K562 (cell line): ENCODE measurements at places on chromosomes 6 and 20. TPM values are rescaled to one million over a fixed set of nuclear protein-coding genes. Genes with fewer than 3 reads are reported as not detected.

The VEGFA gene
- total RNA-seq, result 131 and 159 TPM in 2 replicates

The NOX3 gene
- total RNA-seq, result not detected in 2 replicates

The LINC00237 gene
- not detected in 2 replicates for total RNA-seq

The TOX2 gene
- not detected in 2 replicates for total RNA-seq

DNA sequence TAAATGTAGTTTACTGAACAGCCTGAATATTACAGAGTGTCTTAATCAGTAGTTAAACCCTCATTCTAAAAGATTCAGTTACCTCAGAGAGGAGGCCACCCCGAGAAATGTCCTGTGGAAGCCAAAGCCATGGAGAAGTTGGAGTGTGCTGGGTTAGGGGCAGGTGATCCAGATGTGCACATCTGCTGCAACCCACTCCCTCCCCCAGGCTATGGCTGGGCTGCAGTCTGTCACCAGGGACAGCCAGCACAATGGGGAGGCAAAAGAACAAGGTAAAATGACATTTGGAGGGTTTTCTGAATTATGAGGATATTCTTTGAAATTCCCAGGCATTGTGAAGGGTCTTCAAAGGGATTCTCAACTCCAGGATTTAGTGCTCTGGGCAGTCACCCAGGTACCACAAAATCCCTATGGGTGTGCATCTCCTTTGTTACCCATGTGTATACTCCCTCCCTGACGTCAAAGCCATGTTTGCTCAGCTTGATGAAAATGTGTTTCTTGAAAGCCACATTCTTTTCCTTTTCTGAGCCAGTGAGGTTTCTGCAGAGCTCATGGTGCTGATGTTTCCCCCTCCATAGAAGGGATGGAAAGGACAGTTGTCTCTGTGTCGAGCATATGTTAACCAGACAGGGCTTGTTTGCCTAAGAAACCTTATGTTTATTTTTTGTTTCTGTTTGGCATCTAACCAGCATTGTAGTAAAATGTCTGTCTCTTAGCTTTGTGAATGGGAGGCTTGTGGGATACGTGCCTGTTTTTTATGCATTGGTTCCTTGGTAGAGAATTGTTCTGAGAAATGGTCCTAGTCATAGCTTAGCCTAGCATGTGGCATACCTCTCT lies 212.3 kb upstream of the TBX18 start:
- DNase-seq, result no peak

DNA sequence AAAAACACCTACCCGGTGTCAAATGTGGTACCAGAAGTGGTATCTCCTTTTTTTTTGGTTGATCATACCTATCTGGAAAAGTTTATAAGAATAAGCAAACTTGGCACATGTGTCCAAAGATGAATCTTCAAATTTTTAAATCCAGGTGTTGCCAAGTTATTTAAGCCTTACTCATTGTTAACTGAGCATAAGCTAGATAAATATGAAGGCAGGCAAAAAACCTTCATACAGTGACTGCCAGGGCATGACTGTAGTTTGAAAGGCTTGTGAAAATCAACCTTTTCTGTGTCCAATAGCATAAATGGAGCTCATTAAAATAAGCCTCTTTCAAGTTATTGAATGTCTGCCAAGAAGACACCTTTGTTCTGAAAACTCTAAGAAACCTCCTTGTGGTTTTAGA lies 699.2 kb downstream of the DOK5 start:
- no peak for DNase-seq

DNA sequence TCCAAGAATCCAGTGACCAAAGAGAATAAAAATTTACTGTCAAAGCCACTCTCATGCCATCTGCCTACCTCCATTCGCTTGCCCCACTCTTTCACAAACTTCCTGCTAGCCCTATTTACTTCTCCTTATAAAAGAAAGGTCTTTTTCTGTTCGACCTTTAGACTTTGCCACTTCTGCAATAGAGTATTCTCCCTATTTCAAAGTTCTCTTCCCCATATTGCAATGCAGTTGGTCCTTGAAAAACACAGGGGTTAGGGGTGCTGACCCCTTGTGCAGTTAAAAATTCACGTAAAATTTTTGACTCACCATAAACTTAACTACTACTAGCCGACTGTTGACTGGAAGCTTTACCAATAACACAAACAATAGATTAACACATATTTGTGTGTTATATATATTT lies 15.0 kb downstream of the CCN2 start:
- no peak for DNase-seq

GRCh38 chr6:87146363-87146762 lies 9.0 kb upstream of the ZNF292 start:
- no peak for DNase-seq

DNA sequence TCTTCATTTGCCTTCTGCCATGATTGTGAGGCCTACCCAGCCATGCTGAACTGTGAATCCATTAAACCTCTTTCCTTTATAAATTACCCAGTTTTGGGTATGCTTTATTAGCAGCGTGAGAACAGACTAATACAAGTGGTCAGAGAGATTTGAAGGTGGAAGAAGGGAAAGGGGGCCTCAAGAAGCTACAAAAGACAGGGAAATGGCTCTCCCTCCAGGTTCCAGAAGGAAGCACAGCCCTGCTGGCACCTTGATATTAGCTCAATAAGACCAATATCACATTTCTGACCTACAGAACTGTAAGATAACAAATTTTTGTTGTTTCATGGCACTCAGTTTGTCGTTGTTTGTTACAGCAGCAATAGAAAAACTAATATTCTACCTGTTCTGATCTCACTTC lies 536.5 kb upstream of the MARCKS start:
- DNase-seq, result no peak

GRCh38 chr6:16196984-16197546 lies 41.3 kb upstream of the GMPR start:
- DNase-seq, result no peak

- no peak for DNase-seq
These were observed 270.3 kb downstream of the LAMA2 start for GRCh38 chr6:129153257-129153656.

DNA sequence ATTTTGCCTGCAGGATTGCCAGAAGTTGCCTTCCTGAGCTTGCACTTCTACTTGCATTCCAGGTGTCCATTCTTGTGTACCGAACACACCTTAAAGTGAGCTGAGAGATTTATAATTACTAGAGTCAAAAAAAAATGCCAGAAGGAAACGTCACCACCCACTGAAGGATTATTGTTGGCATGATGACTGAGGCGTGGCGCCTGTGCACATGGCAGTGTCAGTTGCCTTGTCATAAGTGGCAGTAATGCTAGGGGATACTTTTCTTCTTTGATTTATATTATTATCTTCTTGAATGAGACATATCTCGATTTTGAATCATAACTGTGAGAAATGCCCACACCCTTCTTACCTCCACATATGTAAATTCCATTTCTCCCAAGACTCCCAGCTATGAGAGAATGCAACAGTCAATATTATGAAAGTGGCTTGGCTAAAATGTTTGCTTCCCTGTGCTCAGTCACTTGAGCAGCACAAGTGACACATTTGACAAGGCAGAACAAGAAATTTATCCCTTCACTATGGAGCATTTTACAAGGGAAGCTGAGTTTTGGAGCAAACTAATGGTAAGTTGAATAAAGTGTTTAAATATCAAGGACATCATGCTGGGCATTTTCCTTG lies 149.5 kb upstream of the SASH1 start:
- DNase-seq, result no peak

DNA sequence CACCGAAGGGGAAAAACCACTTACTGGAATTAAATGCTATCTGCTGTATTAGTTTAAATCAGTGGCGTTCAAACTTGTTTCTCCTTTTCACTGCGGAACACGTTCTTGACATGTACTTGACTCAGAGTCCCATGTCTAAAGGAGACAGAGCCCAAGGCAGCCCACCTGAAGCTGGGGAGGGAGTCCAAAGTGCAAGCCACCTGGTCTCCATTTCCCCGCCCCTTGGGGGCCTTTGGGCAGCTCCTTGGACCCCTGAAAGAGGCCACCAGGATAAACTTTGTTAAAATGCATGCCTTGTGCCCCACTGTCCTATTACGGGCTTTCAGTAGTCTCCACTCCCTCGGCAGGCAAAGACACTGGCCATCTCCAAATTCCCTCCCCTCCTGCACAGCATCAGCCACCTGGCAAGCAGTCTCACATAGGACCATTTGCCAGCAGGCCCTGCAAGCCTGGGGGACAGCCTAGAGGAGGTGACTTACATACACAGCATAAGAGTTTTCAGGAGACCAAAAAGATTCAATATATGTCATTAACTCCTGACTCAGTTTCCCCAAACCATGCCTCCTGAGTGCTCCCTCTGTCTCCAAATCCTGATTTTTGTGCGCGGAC lies 6.7 kb downstream of the PCK1 start:
- DNase-seq, result no peak

DNA sequence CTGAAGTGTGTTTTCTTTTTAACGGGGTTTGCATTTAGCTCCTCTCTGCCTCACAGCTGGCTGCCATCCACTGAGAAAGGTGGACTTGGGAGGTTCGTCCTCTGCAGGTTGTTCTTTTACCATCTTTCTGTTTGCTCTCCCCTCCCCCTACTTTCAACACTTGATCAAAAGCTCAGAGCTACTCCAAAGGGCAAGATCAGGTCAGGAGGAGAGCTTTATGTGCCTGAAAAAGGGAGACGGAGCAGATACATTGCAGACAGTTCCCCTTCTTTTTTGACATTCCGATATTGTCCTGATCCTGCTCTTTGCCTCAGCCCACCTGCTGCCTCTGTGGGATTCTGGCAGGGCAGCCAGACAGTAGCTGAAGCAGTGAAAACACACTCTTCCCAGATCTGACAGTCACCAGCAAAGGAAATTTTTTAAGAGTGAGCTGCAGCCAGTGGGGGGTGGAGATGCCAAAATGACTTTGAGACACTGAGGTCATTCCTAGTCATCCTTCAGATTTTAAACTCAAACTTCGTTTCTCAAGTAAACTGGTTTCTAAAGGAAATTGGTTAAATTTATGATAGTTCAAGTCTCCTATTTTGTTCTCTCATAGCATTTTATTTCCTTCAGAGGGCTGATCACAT lies 26.5 kb downstream of the SMLR1 start:
- DNase-seq, result no peak

DNA sequence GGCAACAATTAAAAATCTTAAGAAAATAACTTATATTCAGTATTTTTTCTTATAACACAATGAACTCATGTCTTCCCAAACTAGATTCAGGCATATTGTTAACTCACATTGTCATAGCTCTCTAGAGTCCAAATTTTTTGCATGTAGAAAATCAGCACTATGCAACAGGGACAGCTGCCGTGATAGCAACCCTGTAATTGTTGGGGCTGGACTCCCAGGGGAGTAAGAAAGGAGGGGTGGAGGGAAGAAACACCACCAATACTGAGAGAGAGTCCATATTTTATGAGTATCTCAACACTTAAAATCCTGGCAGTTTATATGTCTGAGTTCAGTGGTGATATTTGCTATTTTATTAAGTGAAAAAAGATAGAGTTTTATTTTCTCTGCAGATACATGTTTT lies 89.6 kb upstream of the HS3ST5 start:
- DNase-seq, result no peak

DNA sequence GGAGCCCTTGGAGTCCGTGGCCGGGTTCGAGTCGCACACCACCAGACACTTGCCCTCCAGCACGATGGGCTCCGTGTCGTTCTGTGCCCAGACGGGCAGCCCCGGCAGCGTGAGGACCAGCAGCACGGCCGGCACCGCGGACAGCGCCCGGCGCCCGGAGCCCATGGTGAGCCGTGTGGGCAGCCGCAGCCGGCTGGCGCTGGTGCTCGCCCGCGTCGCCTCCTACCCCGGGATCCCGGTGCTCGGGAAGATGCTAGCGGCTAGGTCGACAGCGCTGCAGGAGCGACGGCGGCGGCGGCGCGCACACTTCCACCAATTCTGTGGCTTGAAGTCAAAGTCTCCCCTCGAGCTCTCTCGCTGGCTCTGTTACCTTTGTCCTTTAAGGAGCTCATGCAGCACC lies 1.3 kb downstream of the CBLN4 start:
- DNase-seq, result no peak
